ENCODE measurements at places on chromosomes 7 and 10. TPM values are rescaled to one million over a fixed set of nuclear protein-coding genes. Genes with fewer than 3 reads are reported as not detected.

GRCh38 chr7:73701357-73701995, 18.0 kb downstream of the STX1A start:
- no peaks in the 10 kb centered on the region for H3K4me1 ChIP-seq
- H3K27ac ChIP-seq, result no peak overlapping the region
- no peaks in the 10 kb centered on the region for H3K27me3 ChIP-seq
- peaks cover 37% of the 10 kb centered on the region for H3K36me3 ChIP-seq
- H3K4me3 ChIP-seq, result no peak overlapping the region

- no peak overlapping the region for H3K4me3 ChIP-seq
- no peaks in the 10 kb centered on the region for H3K36me3 ChIP-seq
- DNase-seq, result no peak
- H3K4me1 ChIP-seq, result no peaks in the 10 kb centered on the region
These were observed 2.0 kb upstream of the AOAH start for GRCh38 chr7:36726311-36726710.

UTF1 gene
- not detected for total RNA-seq

EGFR gene
- 36.0 TPM for total RNA-seq

DNA sequence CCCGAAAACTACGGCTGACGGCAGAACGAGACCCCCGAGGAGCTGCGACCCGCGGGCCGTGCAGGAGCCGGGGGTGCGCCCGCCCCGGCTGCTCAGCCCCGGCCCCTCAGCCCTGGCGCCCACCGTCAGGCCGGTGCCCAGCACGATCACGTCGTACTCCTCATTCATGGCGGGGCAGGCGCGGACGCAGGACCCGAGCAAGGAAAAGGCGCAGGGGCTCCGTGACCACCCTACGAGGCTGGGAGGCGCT, 218 bp downstream of the GDI2 start:
- H3K27ac ChIP-seq, result peak overlapping the region; percentile 96
- H3K27me3 ChIP-seq, result no peaks in the 10 kb centered on the region
- no peaks in the 10 kb centered on the region for H3K4me1 ChIP-seq
- H3K4me3 ChIP-seq, result peak overlapping the region; percentile 59
- H3K36me3 ChIP-seq, result no peaks in the 10 kb centered on the region
